ENCODE measurements at places on chromosomes 3 and 15.

DNA sequence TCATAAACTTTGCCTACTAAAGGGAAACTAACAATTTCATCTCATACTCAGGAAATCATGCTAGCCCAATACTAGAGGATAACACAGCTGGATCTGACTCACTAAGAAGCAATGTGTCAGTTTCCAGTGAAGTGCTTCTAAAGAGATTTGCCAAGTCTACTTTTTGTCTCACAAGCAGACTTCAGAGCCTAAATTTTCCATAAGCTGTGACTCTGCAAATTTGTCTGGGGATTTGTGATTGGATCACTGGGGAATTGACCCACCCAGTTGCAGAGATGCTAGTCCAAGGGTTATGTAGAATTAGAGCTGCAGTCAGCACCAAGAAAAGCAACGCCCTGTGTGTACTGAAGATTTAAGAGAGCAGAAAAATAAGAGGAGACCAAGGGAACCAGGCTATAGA is 647.1 kb downstream of the NTRK3 start:
- DNase-seq = no peak

GRCh38 chr3:37477275-37477674 is 302.9 kb upstream of the LRRFIP2 start:
- DNase-seq = no peak

DNA sequence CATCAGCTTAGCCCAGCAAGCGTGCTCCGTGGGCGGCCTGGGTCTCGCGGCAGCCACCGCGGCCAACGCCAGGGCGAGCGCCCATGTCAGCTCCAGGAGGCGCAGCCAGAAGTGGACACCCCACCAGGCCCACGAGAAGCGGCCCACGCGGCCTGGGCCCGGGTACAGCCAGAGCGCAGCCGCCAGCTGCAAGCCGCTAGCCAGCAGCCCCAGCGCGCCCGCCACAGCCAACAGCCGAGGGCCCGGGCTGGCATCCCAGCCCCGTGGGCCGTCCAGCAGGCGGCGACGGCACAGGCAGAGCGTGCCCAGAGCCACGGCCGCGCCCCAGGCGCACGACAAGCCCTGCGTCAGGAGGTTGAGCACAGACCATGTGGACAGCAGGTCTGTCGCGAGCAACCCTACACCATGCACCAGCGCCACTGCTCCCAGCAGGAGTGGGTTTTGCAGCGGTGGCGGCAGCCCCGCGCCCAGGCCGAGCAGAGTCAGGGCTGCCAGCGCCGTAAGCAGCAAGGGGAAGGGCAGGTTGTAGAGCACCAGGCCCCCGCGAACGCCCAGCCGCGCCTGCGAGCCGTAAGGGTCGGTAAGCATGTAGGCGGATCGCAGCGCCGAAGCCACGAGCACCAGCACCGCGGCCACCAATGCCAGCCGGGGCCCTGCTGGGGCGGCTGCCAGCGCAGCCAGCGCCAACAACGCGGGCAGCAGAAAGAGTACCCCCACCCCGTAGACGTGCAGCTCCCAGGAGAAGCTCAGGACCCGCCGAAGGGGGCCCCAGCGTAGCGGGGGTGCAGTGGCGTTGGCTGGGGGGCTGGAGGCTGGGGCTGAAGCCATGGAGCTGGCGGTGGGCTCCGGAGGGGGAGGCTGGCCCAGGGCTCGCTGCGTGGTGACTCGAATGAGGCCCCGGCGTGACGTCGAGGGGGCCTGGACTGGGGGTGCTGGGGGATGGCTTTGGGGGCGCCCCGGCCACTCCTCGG is 4.9 kb downstream of the PRRT3 start:
- DNase-seq = peak; percentile 78

- no peak for DNase-seq
These were observed 189.8 kb downstream of the ATP10A start for GRCh38 chr15:25673351-25673750.

- DNase-seq = no peak
These were observed 112.8 kb upstream of the BCL6 start for GRCh38 chr3:187858041-187858440.

- DNase-seq = peak; percentile 88
These were observed 386 bp downstream of the SQOR start for GRCh38 chr15:45635191-45635638.

DNA sequence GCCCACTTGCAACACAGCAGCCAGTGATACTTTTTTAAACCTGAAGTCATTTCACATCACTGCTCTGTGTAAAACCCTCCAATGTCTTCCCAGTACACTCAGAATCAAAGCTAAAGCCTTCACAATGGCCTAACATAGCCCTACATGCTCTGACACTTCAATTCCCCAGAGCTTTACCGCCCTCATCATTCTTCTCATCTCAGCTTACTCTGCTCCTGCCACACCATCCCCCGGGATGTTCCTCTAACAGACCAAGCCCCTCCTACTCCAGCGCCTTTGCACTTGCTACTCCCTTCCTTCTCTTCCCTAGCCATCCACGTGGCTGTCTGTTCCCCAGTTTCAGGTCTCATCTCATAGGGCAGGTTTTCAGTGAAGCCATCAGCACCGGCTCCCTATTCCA is 194.0 kb downstream of the SSR3 start:
- DNase-seq = no peak

- peak; percentile 65 for DNase-seq
These were observed 30.0 kb downstream of the CCNL1 start for GRCh38 chr3:157129803-157130466.

DNA sequence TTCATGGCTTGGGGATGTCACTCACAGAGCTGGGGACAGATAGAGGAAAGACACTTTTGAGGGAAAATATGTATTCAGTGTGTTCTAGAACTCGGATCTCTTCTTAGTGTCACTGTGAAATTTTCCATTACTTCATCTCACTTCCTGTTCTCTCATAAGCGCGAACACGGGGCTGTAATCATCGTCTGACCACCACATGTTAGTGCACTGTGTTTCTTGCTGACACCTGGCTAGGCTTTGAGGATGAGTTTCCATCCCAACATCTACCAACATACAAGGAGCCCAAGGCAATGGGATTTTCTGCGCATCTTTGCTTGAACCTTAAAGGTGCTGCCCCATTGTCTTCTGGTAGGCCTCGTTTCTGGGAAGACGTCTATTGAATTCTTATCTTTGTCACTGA is 84.0 kb downstream of the LIPC start:
- DNase-seq = no peak

DNA sequence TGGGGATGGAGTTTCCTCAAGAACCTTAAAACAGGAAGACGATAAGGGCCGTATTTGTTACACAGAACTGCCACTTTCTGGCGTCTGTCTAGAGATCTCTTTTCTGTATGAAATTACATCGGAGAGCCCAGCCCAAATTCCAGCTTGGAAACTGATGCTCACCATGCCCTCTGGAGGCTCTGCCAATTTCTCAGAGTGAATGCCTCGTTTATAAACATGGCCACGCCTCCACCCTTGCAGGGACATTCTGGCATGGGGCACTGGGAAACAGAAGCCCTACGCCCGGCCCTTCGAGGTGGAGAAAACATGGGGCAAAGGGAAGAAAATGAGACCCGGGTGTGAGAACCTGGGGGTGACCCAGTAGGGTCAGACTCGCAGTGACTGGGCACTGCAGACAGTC is 53.4 kb upstream of the SEC13 start:
- DNase-seq = no peak

- DNase-seq = no peak
These were observed 42.9 kb downstream of the MYO1E start for GRCh38 chr15:59329570-59330350.

GRCh38 chr3:110708156-110708555 is 363.5 kb upstream of the NECTIN3 start:
- DNase-seq = no peak

- DNase-seq = peak; percentile 10
These were observed 856 bp downstream of the TMEM40 start for GRCh38 chr3:12758025-12758781.

- no peak for DNase-seq
These were observed 460.6 kb upstream of the ALCAM start for GRCh38 chr3:104906001-104906639.

DNA sequence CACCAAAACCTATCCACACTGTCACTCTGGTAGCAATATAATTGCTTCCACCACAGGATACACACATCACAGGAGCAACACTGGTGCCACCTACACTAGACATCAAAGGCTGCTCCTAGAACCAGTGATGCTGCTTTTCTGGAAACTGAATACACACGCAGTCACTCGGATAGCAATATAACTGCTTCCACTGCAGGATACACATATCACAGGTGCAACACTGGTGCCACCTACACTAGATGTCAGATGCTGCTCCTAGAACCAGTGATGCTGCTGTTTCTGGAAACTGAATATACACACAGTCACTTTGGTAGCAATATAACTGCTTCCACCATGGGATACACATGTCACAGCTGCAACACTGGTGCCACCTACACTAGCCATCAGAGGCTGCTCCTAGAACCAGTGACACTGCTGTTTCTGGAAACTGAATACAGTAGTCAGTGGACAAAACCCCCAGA is 6.9 kb upstream of the TNFSF10 start:
- DNase-seq = no peak

DNA sequence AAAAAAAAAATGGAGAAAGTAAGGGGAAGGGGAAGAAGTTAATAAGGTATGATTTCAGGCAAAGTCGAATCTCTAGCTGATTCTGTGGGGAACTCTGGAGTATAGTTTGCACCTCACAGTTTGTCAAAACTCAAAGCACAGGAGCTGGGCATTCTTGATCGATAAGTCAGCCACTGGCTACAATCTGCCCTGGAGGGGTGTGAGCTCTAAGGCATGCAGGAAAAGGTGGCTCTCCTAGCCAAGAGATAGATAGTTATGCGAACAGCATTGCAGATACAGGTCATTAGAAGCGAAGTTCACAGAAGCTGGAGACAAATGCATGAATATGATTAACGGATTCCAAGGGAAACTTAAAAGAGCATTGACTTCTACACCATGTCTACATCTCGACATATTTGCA is 952.6 kb downstream of the AGBL1 start:
- DNase-seq = no peak

- DNase-seq = no peak
These were observed 17.8 kb downstream of the APBA2 start for GRCh38 chr15:28903555-28903954.

GRCh38 chr3:59234884-59235633 is 185.2 kb upstream of the CFAP20DC start:
- no peak for DNase-seq

GRCh38 chr3:141231952-141232823 is 563 bp downstream of the PXYLP1 start:
- DNase-seq = peak; percentile 40

- DNase-seq = no peak
These were observed 7.4 kb downstream of the ZNF589 start for GRCh38 chr3:48248095-48248850.

DNA sequence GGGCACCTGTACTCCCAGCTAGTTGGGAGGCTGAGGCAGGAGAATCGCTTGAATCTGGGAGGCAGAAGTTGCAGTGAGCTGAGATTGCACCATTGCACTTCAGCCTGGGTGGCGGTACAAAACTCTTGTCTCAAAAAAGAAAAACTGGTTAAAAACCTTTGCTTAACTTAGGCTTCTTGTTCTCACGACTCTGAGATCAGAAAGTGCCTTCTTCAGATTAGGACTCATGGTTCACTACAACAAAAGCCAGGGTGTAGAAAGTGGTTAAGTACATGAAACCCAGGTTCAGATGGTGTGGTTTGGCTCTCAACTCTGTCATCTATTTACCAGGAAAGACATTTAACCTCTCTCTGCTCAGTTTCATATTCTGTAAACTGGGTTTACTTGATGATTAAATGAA is 168.4 kb downstream of the TUSC7 start:
- DNase-seq = no peak

- no peak for DNase-seq
These were observed 6.0 kb downstream of the FAM43A start for GRCh38 chr3:194691481-194692283.

DNA sequence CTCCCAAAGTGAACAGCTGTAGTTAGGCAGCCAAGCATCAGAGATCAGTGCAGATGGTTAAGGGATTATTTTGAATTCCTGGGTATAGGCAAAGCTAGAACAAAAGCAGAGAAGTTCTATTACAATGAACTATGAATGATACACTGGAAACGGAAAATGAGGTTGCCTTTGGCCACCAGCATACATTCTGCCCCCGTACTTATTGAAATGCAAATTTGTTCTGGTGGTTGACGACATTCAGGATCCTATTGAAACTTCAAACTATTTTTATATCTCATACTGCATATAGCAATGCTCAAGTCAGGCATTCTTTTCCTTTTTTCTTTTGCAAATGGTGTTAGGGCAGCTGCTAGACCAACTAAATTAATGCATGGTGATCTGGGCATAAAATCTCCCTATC is 61.7 kb downstream of the SLC12A1 start:
- no peak for DNase-seq

- DNase-seq = no peak
These were observed 5.6 kb upstream of the CLEC3B start for GRCh38 chr3:45020534-45020933.

- peak; percentile 59 for DNase-seq
These were observed 4.6 kb downstream of the ANXA2 start for GRCh38 chr15:60392986-60393790.

DNA sequence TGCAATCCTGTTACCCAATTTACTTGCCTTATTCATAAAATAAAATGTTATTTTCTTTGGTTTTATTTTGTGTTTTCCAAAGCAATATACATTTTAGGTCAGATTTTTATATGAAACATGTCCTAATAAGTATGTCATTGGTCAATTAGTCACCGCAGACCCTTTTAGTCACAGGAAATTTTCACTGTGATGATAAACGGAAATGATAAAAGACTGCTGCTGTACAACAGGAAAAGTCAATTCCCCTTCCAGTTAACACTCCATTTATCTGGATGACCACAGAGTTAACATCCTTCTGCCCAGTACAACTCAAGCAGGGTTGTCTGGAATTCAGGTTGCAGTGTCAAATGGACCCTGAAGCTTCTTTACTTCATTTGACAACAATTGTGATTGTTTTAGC is 175.2 kb downstream of the LSAMP start:
- no peak for DNase-seq

- no peak for DNase-seq
These were observed 239.4 kb downstream of the CHST2 start for GRCh38 chr3:143358793-143359491.

DNA sequence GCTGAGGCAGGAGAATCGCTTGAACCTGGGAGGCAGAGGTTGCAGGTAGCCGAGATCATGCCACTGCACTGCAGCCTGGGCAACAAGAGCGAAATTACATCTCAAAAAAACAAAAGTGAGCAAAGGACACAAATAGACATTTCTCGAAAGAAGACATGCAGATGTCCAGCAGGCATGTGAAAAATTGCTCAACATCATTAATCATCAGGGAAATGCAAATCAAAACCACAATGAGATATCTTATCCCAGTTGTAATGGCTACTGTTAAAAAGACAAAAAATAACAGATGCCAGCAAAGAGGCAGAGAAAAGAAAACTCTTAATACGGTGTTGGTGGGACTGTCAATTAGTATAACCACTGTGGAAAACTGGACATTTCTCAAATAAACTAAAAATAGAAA is 20.9 kb downstream of the ASB7 start:
- DNase-seq = no peak

DNA sequence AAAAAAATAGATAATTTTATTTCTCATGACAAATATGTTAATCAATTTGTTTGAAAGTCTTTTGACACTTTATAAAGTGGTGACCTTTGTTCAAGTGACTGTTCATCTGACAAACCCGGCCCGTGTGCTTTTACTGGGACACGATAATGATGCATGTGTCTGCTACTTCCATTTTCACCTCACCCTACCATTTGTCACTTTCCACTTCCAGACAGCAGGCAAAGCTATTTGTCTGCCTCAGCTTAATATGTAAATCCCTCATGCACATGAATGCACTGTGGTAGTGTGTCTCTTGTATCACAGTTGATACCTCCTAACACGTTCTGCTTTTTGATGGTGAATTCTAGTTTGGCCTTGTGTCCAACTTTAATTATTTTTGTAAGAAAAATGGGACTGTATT is 204.3 kb downstream of the BBX start:
- no peak for DNase-seq

GRCh38 chr3:77091809-77092208 is 51.9 kb downstream of the ROBO2 start:
- DNase-seq = no peak
